ENCODE measurements at places on chromosomes 11 and 22. TPM values are rescaled to one million over a fixed set of nuclear protein-coding genes. Genes with fewer than 3 reads are reported as not detected.

CST6 gene
- total RNA-seq: not detected

TUT1 gene
- 29.7 TPM for total RNA-seq

SCYL1 gene
- 80.0 TPM for total RNA-seq

RTCB gene
- 87.6 TPM for total RNA-seq

CCDC89 gene
- not detected for total RNA-seq

ZNF280B gene
- total RNA-seq: 1.8 TPM

SCUBE1 gene
- 25.8 TPM for total RNA-seq

CD3G gene
- 0.39 TPM for total RNA-seq

CCDC87 gene
- total RNA-seq: 0.51 TPM

MIF gene
- total RNA-seq: 581 TPM

PDGFD gene
- 0.49 TPM for total RNA-seq

GRAP2 gene
- not detected for total RNA-seq

POU2F3 gene
- not detected for total RNA-seq

B3GAT1 gene
- 240 TPM for total RNA-seq

STK33 gene
- 8.5 TPM for total RNA-seq

CTSW gene
- total RNA-seq: not detected

MMP8 gene
- total RNA-seq: not detected

ISX gene
- not detected for total RNA-seq

IGSF9B gene
- total RNA-seq: 209 TPM

OR52E8 gene
- not detected for total RNA-seq

APOA5 gene
- not detected for total RNA-seq

GVQW3 gene
- total RNA-seq: 14.8 TPM

CALCA gene
- total RNA-seq: not detected

GLYATL1B gene
- total RNA-seq: not detected

IL18BP gene
- total RNA-seq: 13.1 TPM

ACR gene
- not detected for total RNA-seq

Data from glutamatergic neuron (in vitro differentiated cells).